ENCODE measurements at places on chromosomes 4 and X.

DNA sequence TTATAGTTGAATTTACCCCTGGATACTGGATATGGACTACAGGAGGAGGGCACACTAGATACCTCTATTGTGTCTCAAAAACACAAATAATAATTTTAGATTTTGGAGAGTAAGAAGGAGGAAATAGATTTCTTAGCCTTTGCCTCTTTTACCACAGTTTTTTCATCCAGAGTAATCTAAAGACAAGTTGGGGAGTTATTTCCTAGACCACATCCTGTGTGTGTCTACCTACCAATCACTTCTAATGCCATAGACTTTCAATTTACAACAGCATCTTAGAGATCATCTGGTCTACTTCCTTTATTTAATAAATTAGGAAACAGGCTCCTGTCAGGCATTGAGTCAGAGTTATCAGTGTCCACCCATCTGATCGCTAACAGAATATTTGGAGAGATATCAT is 191.5 kb downstream of the EDA start:
- DNase-seq: no peak

DNA sequence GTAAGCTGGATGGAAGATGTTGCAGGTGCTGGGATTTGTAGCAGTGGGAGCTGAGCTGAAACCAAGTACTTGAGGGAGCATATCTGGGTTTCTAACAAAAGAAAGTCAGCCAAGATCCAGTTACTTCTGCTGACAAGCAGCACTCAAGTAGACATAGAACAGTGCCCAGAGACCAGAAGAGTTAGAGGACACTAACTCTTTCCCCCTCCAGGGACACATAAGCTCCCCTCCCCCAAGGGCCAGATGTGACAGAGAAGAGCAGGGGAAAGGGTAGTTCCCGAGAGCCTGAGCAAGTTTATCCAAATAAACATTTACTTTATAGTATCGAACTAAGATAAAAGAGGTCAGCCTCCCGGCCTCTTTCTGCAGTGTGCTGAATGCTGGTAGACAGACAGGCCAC is 12.2 kb downstream of the TRPC3 start:
- DNase-seq: no peak

- DNase-seq: no peak
Measured at GRCh38 chr4:83316459-83317165, 18.0 kb downstream of the HPSE start.

DNA sequence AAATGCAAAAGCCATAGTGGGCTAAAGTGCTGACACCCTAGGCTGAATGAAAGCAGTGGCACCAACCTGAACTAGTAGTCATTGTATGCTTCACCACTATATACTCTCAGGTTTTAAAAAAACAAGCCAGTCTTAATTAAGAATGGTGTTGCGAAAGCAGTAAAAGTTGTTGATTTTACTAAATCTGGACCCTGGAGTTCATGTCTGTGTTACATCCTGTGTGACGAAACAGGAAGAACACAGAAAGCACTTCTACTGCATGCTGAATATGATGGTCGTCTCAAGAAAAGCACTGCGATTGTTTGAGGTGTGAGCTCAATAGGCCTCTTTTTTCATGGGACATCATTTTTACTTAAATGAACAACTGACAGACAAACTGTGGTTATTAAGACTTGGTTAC is 24.2 kb upstream of the GDPD2 start:
- no peak for DNase-seq

- DNase-seq: no peak
Measured at GRCh38 chrX:50988649-50989048, 78.1 kb downstream of the BMP15 start.

GRCh38 chr4:76209881-76210280 is 3.7 kb downstream of the SCARB2 start:
- no peak for DNase-seq

- DNase-seq: peak; percentile 24
Measured at GRCh38 chrX:46994096-46994495, 81.9 kb downstream of the JADE3 start.

DNA sequence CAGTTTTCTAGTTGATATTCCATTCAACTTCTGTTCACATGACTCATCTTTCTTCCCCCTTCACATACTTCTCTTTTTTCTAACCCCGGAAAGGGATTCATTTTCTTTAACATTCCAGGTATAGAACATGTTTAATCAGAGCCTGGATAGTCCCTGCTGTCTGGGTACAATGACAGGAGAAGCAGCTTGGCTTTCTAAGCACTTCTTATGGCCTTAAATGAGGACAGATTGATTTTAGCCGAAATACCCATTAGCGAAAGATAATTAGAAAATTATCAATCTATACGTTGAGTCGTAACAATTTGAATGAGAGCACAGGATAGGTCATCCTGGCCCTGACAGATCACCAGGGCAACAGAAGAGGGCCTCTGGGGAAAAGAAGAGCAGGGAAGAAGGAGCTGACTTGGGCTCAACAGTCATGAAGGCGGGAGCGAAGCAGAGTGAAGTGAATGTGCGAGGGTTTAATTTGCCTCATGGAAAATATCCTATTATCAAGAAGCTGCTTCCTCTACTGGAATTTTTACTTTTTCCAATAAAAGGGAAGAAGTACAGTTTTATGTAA is 62.2 kb downstream of the PPP1R2C start:
- DNase-seq: no peak

GRCh38 chrX:68997911-68998310 is 167.3 kb downstream of the PJA1 start:
- DNase-seq: no peak

DNA sequence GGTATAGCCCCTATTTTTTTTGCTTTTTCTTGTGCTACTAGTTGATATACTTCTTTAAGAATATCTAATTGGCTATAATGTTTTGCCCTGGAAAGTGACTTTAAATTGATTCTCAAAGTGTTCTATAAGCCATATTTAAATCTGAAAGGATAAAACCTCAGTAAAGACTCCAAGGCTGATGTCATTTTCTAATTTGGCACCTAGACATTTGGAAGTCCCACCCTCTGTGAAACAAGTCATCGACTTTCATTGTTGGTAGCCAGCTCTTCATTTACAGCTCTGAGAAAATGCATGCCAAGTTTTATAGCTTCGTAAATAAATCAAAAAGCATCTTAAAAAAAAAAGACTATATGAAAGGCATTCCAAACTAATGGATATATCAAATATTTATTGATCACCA is 18.0 kb upstream of the STAG2 start:
- no peak for DNase-seq

GRCh38 chrX:41471786-41472185 is 24.6 kb downstream of the NYX start:
- DNase-seq: no peak

GRCh38 chrX:47358387-47359065 is 11.9 kb upstream of the ZNF157 start:
- no peak for DNase-seq

DNA sequence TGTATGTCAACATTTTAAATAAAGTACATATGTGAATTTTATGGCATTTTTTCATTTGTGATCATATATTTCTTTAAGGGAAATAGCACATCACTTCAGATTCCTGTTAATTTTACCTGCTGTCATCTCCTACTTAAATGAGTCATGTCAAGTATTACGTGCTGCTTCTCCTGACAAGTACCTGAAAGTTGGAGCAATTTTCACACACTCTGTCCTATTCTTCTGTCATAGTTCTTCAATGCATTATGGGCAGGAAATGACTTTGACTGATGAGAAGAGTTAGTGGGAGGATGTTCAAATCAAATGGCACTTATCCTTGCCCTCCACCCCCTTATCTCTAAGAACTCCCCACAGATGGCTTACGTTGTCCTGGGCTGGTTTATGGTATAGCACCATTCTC is 64.2 kb upstream of the SYTL5 start:
- DNase-seq: no peak

GRCh38 chrX:105758754-105759153 is 63.6 kb upstream of the NRK start:
- DNase-seq: no peak
